Globus pallidus (tissue), 1 donor: ENCODE measurements at places on chromosomes 12 and 14.

DNA sequence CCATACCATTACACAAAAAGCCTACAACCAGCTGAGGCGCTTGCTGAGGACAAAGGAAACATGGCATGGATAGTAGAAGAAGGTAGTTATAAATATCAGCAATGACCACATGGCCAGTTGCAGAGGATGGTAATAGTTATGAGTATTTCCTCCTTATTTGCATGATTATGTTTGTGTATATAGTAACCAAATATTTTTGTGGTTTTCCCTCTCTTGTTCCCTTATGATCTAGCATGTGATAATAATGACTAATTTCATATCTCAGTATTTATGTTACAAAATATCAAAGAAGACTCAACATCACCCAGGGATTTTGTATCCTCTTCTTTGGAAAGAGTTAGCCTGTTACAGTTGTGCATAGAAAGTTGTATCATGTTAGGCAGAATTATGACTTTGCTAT is 13.5 kb upstream of the CATSPERB start:
- DNase-seq = no peak

GRCh38 chr12:116174006-116174405 is 103.5 kb downstream of the MED13L start:
- DNase-seq = no peak

GRCh38 chr12:25324861-25325260 is 74.1 kb upstream of the KRAS start:
- no peak for DNase-seq

DNA sequence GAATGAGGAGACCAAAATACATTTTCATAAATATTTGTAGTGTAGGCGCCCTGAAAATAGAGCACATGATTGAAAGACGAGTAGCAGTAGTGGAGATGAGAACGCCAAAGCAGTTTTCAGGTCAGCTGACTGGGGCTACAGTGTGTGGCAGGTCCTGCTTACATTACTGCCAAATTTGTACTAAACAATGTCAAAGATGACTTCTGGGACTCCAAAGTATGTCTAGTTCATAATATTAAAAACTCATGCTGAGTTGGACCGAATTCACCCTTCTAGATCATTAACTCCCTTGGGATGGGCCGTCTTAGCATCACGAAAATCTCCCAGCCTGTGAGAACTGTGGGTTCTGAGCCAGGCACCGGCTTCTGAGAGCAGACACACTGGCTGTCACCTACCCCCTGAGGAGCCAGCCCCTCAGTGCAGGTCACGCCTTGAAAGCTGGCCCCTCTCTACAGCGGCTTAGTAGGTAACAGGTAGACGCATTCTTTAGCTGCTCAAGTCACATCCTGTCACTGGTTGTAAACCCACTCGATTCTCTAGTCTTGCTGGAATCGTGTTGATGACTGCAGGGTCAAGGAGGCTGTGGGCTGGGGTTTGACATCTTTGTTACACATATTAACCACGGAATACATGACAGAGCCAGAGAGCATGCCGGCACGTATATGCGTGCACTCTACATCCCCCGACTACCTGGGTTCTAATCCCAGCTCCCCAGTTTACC is 210.4 kb downstream of the ETV6 start:
- DNase-seq = no peak

DNA sequence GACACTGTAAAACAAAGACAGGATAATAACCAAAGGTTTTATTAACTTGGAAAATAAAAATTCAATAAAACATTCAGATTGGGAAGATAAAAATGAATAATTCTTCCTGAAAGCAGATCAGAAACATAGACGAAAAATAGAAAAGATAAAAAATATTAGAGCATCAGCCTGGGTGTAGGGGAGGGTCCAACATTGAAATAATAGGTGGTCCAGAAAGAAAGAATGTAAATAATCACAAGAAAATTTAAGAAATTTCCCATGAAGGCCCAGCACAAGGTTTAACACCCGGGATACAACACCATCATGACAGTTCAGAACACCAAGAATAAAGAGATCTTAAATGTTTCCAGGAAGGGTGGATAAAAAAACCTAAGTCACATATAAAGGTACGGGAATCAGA is 31.1 kb upstream of the DICER1 start:
- no peak for DNase-seq

DNA sequence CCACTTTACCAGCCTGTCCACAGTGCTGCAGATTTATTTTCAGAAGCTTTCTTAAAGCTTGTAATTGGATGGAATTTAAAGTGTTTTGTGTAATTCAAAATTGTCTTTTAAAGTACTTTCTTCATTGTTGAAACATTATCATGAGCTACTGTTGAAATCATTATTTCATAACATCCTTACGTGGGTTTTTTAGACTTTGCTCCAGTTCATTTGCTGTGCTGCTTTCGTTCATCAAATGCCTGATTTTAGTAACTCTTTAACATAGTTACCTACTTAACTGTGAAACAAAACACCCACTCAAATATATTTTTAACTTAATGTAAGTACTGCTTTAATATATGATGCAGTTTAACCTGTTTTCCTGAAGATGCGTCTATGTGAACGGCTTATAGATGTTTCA is 47.5 kb downstream of the PIWIL1 start:
- DNase-seq = no peak

DNA sequence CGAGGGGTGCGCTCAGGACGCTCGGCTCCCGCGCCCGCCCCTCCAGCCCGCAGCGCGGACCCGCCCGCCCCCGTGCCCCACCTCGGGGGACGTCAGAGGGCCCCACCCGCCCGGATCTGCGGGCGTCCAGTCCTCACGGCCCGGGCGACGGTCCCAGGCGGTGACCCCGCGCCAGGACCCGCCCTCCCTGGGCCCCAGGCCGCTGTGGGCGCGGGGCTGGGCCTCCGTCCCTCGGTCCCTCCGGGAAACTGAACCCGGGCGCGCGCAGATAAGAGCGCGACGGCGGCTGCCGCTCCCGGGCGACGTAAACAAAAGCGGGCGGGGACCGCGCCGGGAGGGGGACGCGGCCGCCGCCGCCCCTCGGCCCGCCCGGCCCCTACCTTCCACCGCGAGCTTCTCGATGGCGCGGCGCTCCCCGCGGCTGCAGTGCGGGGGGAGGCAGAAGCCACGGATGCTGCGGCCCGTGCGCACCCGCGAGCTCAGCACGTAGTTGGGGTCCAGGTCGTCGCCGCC is 1.1 kb downstream of the CKB start:
- no peak for DNase-seq

DNA sequence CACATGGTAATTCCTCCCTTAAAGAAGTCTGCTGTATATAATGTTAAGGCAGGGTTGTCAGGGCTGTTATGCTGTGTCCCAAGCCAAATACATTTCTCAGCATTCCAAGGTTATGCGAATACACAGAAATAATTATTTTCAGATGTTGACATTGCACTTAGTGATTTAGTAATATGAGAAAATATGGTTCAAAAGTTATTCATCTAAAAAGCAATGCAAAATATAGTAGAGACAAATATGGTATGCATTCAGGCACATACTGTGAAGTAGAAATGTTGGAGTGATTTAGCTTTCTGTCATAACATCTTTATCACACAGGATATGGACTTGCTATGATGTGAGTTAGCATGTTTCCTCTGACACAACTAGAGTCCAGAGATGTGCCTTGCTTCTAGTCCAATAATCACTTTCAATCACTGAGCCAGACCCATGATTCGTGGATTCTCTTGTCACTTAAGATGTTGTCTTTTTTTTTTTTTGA is 70.0 kb downstream of the PDE3A start:
- DNase-seq = no peak

DNA sequence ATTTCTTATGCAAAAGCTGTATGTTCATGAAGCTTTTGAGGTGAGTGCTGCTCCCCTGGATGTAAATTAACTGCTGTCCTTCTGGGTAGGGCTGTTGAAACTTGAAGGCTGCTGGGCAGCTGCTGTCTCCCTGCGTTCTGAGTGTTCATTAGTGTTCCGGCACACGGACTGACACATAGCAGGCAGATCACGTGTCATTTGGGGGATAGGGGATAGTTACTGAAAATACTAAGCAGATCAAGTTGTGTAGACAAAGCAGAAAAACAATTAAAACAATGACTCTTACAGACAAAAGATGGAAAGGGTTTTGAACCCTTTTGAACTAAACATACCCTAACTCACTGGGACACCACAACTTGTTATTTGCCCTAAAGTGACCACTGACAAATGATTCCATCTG is 82.5 kb downstream of the PRICKLE1 start:
- no peak for DNase-seq

DNA sequence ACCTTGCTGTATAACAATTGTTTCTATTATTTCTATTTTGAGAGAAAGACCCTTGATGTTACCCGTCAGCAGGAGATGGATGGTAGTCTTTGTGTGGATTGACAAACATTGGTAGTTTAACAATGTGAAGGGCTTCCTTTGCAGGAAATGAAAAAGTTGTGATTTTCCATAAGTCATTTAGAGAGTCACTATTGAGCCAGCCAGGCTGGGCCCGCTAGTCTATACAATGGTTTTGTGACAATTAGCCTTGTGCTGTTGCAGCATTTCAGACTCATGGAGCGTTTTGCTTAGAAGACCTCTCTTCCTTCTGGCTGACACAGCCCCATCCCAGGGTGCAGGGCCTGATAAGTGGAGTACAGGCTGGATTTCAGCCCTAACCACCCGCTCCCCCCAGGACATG is 18.3 kb upstream of the SLC38A2 start:
- DNase-seq = no peak

GRCh38 chr12:109741286-109741969 is 27.8 kb downstream of the FAM222A start:
- DNase-seq = no peak

DNA sequence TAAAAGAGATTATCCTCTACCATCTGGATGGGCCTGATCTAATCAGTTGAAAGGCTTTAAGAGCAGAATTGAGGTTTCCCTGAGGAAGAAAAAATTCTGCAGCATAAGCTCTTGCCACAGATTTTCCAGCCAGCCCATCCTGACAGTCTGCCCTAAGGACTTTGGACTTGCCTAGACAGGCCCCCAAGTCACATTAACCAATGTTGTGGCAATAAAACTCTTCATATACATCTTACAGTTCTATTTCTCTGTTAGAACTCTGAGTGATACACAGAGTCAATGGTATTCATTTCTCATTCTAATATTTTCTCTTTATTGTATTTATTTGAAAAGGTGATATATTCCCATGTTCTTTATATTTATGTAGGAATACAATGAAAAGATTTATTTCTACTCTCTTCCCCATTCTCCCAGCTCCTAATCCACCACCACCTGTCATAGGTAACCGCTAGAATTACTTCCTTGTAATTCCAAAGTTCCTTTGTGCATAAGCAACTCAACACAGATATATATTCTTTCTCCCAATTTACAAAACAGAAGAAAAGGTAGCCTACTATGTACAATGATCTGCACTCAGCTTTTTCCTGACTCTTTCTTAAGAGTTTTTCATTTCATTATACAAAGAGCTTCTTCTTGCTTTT is 182.1 kb downstream of the CAPZA3 start:
- no peak for DNase-seq

DNA sequence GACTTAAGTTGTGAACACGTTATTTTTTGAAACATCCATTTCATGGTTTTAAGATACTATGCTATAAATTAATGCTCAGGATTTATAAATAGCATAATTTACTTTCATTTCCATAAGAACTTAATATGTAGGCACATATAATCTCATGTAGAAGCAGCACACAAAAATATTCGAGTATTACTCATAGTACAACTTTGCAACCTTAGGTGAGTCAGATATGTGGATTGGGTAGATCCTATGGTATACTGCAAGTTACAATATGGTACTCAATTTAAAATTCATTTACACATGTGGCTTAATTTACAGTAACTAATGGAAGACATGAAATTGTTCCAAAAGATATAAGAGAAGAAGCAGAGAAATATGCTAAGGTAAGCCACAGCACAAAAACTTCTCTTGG is 26.0 kb downstream of the PSMA3 start:
- no peak for DNase-seq

DNA sequence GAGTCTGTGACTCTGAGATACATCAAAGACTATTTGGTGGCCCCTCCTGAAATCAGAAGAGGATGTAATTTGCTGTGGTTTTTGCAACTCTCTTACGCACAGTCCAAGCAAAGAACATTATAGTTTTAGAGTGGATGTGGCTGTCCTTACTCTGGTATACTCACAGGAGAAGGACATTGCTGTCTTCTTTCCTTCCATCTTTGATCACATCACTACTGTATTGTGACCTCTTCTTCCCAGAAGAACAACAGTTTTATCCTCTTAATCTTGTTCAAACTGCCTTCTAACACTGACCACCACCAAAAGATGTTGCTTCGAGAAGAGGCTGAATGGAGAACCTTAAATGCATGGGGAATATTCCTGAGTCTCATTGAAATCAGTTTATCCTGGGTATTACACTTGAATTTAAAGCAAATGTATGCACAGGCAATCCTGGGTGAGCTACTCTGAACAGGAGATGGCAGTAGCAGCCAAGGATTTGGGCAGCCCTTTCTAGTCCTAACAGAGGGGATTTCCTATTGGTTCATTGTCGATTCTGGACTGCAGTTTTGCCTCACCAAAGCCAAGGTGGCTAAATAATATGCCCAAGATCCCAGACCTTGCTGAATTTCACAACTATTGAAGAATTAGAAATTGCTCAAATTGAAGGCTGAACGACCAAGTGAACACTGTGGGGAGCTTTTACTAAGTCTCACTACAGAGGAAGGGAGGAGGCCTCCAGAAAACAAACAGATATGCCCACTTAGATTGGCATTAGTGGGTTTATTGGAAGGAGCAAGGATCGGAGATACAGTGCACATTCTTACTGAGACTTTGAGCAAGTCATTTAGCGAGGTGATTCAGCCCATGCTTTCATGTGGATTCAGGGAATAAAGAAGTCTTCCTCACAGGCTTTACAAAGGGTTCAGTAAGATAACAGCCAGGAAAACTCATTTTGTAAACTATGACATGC is 282.8 kb downstream of the PAWR start:
- peak; percentile 19 for DNase-seq

GRCh38 chr12:82690006-82690405 is 3.3 kb downstream of the TMTC2 start:
- no peak for DNase-seq

DNA sequence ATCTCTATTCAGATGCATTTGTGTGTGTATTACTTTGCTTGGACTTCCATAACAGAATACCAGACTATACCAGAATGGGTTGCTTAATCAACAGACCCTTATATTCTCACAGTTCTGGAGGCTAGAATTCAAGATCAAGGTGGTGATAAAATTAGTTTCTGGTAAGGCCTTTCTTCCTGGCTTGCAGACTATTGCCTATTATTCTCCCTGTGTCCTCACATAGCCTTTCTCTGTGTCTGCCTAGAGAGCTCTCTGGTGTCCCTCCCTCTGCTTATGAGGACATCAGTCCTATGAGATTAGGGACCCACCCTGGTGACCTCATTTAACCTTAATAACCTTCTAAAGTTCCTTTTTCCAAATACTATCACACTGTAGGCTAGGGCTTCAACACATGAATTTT is 106.0 kb downstream of the FAR2 start:
- no peak for DNase-seq
